ENCODE measurements at places on chromosomes 3 and 15. TPM values are rescaled to one million over a fixed set of nuclear protein-coding genes. Genes with fewer than 3 reads are reported as not detected.
A peak's percentile ranks its signal among the peaks of the same experiment; 100 is the strongest.

DNA sequence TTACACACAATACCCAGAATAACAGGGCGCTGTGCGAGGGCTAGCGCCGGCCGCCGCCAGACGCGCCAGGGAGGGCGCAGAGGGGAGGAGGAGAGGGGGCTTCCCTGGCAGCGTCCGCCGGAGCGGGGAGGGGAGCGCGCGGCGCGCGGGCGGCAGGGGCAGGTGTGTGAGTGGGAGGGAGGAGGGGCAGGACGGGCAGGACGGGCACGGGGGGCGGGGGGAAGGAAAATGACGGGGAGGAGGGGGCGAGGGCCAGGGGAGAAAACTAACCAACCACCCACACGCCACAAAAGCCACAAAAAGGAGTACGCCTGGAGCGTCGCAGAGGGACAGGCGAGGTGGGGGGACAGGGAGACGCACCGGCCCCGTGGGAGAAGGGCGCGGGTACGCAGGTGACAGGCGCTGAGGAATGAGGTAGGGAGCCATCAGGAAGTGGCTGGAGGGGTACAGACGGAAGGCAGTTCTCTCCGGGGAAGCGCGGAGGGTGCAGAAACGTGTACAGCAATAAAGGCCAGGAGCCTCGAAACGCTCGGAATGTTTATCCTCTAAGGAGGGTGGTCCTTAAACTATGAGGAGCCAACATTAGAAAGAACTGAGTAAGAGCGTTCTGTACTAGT is 610 bp upstream of the SATB1 start:
- DNase-seq: no peak
- peaks cover 26% of the 10 kb centered on the region for H3K4me1 ChIP-seq
- H3K27ac ChIP-seq: peak overlapping the region; percentile 90
- peak overlapping the region; percentile 86 for H3K4me3 ChIP-seq
- no peaks in the 10 kb centered on the region for H3K36me3 ChIP-seq

DNA sequence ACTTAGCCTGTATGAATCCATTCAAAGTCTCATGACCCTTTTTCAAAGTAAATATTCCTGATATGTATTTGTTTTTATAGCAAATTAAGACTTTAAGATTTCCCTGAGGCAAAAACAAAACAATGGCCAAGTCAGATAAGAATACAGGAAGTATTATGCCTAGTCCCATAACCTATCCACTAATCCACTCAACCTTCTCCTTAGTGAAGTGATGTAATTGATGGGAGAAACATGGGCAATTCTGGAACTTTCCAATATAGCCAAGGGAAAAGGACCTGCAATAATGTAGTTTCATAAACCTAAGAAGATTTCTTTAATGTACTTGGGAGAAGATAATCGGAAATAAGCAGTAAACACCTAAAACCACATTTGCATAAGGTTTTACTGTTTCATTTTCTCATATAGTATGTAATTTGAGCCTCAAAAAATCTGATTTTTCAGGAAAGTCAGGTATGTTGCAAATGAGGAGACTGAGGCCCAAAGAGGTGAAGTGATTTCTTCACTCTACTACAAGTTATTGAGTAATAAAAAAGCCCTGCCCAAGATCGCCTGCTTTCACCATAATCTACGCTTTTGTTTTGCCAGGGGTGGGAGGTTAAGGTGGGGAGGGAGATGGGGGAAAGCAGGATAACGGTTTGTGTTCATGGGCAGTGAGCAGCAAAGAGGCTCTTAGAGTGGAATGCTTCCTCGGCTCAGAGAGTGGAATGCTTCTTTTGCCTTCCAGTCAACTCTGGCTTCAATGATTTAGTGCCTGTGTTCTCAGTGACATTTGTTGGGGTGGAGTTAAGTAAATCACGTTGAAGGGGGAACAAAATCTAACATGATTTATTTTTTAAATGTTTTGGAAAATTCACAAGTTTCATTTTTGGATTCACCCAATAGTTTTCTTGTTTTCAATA is 95.0 kb upstream of the FNDC3B start:
- no peaks in the 10 kb centered on the region for H3K36me3 ChIP-seq
- DNase-seq: no peak
- no peak overlapping the region for H3K27ac ChIP-seq
- no peak overlapping the region for H3K4me3 ChIP-seq

GRCh38 chr15:78392430-78392829 is 45.6 kb upstream of the IREB2 start:
- H3K27me3 ChIP-seq: no peaks in the 10 kb centered on the region
- no peak overlapping the region for H3K4me3 ChIP-seq
- H3K36me3 ChIP-seq: no peaks in the 10 kb centered on the region

DNA sequence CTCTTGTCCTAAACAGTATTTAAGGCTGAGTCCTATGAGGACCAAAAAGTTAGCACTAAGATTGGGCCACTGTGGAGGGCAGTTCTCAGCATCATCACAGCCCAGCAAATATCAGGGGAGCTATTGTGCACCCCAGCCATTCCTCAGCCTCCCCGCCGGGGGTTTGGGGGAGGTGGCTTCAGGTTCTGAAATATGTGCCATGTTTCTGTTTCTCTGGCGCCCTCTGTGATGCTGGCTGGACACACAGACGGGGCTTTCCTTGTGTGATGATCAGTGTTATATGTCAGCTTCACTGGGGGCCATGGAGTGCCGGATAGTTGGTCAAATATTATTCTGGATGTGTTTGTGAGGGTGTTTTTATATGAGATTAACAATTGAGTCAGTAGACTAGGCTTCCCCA is 106.8 kb downstream of the GABRG3 start:
- no peak for DNase-seq
- no peak overlapping the region for H3K4me3 ChIP-seq
- H3K4me1 ChIP-seq: no peaks in the 10 kb centered on the region
- H3K36me3 ChIP-seq: no peaks in the 10 kb centered on the region
- no peak overlapping the region for H3K27ac ChIP-seq
- H3K27me3 ChIP-seq: no peaks in the 10 kb centered on the region

CFAP20DC gene
- total RNA-seq: 0.17 TPM

C3orf33 gene
- total RNA-seq: 3.7 TPM

ARHGAP11A gene
- 0.99 TPM for total RNA-seq

CSPG5 gene
- total RNA-seq: 1.2 TPM
